ENCODE measurements at places on chromosomes 2 and 18.
A peak's percentile ranks its signal among the peaks of the same experiment; 100 is the strongest.

GRCh38 chr18:26757263-26758019 is 108.1 kb downstream of the AQP4 start:
- no peak for DNase-seq

GRCh38 chr2:232838406-232838874 is 31.6 kb upstream of the SNORC start:
- peak; percentile 56 for DNase-seq

- DNase-seq, result no peak
Measured at GRCh38 chr2:128420131-128420530, 101.5 kb upstream of the HS6ST1 start.

DNA sequence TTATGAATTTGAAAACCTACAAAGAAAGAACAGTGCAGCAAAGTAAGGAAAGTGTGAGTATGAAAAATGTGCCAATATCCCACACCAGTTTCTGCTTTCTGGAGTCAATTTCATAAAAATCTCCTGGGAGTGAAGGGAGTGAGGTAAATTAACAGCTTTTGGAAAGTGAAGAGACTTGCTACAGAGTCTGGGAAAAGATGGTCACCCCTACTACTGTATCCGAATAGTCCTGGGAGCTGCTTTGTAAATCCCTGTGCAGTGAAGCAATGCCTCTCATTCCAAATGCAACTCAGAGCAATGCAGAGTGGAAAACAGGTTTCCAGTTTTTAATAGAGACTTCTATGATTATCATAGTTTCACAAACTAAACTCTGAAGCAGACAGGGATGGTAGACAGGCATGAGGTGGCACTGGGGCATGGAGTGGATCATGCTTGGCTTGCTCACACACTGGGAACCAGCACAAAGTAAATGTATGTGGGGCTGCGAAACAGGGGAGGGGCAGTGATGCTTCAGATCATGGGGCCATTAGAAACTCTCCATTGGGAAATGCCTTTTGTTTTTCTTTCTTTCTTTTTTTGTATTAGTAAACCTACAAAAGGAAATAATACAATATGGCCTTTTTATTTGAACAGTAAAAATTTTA is 10.6 kb downstream of the COL5A2 start:
- DNase-seq, result no peak

DNA sequence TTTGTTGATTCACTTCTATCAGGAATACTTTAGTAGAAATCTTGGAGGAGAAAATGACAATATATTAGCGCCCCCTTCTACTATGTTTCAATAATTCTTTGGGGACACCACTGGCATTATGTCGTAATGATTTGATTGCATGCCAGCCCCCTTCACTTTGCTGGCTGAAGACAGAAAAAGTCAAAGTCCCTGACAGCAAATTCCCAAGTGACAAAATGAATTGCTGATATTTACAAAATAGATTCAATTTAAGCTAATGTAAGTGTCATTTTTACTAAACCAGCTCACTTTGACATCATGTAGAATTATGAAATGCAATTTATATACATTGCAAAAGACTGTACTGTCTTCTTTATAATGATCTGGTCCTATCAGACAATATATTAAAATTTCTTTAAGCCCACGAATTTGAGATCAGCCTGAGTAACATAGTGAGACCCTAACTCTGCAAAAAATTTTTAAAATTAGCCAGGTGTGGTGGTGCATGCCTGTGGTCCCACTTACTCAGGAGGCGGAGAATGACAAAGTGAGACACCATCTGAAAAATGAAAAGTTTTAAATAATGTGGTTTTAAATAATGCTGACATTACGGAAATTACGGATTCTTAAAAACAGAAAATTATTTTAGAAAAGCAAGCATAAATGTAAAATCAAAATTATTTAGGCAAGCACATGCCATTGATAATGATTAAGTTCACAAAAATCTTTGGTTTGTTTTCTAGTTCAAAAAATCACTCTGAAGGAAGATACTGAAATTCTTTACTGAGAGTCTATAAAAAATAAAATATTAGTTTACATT is 520.1 kb upstream of the PKDCC start:
- no peak for DNase-seq

GRCh38 chr2:185833864-185834263 is 95.3 kb downstream of the FSIP2 start:
- DNase-seq, result no peak

- no peak for DNase-seq
Measured at GRCh38 chr2:43461453-43462073, 134.3 kb downstream of the THADA start.

GRCh38 chr18:56517761-56518160 is 120.6 kb downstream of the TXNL1 start:
- DNase-seq, result no peak

DNA sequence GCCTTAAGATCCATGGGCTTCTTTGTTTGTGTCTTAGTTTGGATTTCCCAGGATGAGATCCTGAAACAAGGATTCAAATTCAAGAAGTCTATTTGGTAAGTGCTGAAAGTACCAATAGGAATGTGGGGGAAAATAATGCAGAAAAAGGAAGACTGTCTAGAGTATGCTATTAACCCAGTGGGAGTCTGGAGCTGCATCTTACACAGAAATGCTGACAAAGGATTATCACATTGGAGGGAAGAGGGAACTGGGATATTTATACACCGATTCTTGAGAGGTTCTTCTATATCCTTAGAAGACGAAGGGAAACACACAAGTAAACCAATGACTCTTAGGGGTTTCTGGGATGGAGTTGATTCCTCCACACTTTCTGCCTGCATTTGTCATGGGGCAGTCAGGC is 294.8 kb upstream of the FIGN start:
- no peak for DNase-seq

GRCh38 chr2:143522699-143523098 is 393.5 kb downstream of the ARHGAP15 start:
- no peak for DNase-seq

DNA sequence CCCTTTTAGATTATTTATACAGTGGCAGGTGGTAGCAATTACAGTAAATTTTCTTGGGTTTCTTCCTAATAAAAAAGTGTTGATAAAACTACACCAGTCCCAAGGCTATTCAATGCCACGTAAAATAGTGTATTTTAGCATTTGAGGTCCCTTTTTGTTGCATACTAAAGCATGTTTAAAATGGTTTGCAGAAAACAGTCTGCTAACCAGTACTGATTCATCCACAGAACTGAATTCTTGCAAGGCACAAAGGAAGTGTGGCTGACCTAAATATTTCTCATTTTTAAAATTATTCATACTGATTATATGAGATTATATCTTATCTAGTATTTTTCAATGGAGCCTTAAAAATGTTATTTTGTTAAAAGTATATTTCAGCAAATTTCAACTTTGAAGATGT is 98.1 kb downstream of the SMAD2 start:
- DNase-seq, result no peak

DNA sequence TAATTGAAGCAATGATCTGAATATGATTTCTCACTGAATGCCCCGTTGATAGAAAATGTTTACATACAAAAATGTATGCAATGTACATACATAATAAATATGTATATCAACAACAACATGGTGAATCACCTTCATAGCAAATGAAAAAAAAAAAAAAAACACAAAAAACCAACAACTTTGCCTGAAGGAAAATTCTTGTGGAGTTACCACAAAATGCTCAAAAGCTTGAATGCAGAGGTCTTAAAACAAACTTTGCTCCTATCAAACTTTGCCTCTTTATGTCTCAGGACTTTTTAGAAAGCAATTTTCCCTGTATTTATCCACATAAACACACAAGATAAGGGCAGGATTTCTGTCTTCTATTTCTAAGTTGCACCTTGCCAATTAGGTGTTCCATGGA is 92.9 kb upstream of the SIX2 start:
- DNase-seq, result no peak

DNA sequence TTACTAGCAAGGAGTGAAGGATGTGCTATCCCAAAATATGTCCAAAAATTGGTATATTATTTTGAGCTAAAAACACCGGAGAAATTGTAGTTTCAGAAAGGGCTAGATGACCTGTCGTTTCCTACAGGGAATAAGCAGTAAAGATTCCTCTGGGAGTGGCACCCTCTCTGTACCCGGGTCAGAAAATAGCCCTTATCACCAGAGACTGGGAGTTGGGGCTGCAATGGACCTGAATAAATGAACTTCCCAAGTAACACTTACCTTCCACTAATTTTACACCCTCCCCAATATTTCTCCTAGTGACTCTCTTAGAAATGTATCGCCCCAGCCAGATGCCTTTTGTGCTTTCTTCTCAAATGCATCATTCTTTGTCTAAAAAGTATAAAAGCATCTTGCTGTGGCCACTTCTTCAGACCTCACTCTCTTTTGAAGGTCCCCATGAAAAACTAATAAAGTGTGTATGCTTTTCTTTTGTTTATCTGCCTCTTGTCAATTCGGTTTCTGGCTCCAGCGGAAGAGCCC is 734 bp upstream of the RMC1 start:
- no peak for DNase-seq

GRCh38 chr2:232529806-232530547 is 4.0 kb downstream of the CHRND start:
- DNase-seq, result no peak

DNA sequence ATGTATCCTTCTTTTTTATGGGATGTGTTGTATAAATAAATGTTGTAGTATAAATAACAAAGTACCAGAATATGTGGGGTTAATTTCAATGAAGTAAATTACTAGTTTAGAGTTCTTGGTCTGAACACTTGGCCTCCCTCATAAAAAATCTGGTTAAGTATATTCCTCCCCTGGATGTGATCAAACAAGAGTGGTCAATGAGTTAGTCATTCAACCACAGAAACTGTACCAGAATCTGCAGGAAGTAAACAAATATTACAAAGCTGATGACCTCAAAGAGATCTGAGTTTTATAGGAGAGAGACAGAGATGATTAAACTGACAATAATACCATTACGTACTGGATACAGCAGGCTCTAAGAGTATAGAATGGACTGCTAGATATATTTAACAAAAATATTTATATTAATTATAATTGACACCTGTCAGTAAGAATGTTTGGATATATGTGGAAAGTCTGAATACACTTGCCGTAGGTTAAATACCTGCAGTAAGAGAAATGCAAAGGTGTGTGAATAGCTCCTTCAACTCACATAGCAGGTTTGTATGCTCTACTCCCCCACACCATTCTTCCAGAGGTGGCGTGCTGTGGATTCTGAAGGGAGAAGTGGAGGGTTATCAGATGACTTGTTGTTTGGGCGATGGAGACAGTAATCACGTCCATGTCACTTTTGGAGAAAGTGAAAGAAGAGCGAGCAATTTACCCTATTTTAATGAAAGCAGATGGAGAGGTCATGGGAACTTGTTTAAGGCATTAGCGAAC is 108.3 kb upstream of the LRATD1 start:
- DNase-seq, result no peak

- DNase-seq, result no peak
Measured at GRCh38 chr2:117755768-117756167, 58.7 kb upstream of the DDX18 start.

DNA sequence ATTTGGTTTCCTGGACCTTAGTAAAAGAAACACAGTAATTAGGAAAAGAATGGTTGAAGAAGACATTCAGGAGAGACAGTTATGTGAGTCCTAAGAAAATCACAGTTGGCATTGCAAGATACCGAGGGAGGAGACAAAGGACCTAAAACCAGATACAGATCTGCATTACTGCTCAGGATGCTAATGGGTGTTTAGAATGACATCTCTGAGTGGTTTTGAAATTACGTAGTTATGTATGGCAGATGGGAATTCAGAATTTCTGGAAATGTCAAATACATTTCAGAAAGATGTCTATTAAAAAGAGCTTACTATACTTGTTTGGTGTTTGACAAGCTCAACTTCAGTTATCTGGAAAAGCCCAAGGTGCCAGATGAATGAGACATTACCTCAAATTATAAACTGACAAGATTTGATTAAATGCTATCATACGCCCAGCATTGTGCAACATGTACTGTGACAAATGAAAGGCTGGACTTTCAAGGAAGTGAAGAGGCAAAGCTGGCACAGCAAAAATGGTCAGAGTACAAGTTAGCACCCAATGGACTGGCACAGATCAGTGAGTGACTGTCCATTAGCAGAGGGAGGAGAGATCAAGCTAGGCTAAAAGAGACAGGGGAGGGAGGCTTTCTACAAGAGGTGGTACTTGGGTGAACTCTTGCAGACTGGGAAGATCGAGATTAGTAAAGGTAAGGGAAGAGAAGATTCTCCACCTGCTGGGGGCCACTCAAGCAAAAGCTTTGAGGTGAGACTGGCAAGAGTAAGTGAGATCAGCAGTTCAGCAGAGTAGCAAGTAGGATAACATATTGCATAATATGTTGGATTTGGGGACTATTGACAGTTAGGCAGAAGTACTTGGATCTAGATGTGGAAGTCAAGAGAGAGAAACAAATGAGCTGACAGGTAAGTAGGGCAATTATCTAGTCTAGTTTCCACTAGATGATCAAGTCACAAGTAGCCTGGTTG is 168.9 kb downstream of the CYRIA start:
- DNase-seq, result no peak

GRCh38 chr2:73986085-73986681 is 1.5 kb downstream of the TET3 start:
- no peak for DNase-seq

GRCh38 chr2:85579266-85579935 is 2.0 kb downstream of the VAMP8 start:
- no peak for DNase-seq

- no peak for DNase-seq
Measured at GRCh38 chr2:941871-942270, 8.8 kb upstream of the SNTG2 start.

DNA sequence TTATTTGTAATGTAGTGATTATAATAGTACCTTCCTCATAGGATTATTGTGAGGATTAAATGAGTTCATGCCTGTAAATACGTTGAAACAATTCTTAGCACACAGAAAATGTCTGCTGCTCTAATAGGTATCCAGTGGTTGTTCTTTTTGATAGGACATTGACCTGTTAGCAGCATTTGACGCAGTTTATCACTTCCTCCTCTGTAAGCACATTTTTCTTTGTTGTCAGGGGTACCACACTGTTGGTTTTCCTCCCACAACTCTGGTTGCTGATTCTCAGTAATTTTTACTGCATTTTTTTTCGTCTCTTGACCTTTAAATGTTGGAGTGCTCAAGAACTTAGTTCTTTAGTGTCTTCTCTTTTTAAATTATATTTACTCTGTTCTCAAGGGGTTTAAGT is 15.4 kb downstream of the PPM1B start:
- no peak for DNase-seq

DNA sequence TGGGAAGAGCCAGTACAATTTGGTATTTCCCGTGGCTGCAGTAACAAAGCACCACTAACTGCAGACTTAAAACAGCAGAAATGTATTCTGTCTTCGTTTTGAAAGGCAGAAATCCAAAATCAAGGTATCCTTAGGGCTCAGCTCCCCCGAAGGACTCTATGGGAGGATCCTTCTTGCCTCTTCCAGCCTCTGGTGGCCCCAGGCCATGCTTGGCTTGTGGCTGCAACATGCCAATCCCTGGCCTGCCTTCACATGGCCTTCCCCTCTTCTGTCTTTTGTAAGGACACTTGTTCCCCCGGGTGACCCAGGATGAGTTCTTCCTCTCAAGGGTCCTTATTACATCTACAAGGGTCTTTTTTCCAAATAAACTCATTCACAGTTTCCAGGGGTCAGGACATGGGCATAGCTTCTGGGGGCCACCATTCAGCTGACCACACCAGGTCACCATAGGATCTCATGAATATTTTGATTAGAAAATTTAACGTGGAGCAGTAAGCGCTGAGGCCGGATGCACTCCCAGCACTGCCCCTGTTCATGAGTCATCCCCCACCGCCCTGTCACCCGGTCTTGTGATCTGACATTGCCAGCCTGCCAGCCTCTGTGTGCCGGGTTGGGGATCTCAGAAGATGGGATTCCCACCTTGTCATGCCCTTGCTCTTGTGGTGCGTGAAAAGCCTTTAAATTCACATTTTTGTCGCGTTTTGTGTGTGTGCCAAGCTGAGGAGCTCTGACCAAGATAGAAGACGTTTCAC is 61.2 kb upstream of the B3GNT7 start:
- no peak for DNase-seq

GRCh38 chr2:8993902-8994278 is 9.6 kb downstream of the MBOAT2 start:
- no peak for DNase-seq

Measured in activated CD4-positive, alpha-beta T cell treated with anti-CD3 and anti-CD28 coated beads, Interleukin-2, amount 50 U/mL, for 24 hours (primary cell).